ENCODE measurements at places on chromosomes 6 and 20.

GRCh38 chr6:147282566-147282959, 78.3 kb downstream of the STXBP5 start:
- no peak for DNase-seq

- no peak for DNase-seq
Measured at GRCh38 chr6:132931313-132931712, 116.9 kb downstream of the RPS12 start.

- DNase-seq = no peak
Measured at GRCh38 chr6:35177157-35177556, 36.0 kb upstream of the TCP11 start.

DNA sequence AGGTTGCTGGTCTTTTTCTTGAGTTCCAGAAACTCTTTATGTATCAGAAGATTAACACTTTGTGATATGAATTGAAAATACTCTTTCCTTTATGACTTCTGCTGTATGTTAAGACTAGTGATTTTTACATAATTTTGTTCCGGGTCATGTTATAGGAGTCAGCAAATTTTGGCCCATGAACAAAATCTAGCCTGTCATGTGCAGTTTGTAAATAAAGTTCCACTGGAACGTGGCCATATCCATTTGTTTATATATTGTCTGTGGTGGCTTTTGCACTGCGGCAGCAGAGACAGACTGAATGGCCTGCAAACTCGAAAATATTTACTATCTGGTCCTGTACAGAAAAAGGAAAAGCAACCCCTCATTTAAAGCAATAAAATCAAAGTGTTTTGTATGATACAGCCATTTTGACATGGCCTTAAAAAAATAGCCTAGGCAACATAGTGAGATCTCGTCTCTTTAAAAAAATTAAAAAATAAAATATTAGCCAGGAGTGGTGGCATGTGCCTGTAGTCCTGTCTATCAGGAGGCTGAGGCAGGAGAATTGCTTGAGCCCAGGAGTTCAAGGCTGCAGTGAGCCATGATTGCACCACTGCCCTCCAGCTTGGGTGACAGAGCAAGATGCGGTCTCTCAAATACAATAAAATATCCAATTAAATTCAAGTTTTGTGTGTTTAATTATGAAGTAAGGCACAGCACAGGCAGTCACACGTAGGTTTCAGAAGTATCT, 36.9 kb downstream of the SNX9 start:
- DNase-seq = no peak

DNA sequence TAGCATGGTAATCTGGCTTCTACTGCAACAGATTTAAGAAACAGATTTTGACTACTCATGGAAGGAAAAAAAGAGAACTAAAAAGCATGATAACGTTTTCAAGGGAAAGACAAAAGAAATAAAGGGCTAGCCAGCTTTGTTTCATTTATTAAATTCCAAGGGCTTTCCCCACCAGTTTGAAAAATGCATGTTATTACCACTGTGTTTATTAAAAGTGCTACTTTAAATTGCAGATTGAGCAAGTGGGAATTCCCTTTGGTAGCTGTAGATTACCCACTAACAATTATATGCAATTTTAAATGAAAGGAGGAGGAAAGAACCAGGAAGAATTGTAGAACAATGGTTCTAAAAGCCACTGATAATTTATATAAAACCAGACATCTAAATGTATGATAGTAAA, 40.6 kb upstream of the NHSL1 start:
- DNase-seq = no peak

DNA sequence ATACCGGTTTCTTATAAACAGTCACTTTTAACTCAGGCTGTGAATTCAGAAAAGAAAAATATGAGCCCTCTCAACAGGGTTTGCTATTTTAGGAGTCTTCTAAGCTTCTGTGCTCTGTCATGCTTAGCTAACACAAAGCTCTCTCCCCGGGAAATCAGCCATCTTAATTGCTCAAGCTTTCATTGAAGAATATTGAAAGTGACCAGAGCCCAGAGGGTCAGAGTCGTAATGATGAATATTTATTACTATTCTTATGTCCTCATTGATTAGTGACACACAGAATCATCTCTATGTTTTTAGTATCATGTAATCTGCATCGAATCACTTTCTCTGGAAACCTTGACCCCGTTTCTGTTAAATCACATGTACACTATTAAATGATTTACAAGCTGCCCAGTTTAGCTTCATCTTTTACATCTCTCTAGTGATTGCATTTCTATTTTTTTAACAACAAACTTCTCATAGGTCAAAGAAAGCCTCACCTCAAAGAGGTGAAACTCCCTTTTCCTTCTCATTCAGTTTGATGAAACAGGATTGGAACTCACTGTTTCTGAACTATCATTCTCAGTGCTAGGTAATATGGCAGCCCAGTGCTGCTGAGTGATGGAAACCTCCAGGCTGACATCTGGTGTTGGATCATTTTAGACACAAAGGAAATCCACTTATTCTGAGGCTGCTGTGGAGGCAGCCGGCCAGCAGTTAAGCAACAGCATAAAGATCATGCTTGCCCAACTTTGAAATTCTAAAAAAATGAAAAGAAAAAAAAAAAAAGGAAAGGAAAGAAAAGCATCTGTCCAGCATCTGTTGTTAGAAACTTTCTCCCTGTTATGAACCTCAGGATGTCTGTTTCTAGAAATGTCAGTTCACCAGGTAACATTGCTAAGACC, 96.3 kb downstream of the RFPL4B start:
- DNase-seq = no peak

- no peak for DNase-seq
Measured at GRCh38 chr6:146583966-146584365, 14.8 kb upstream of the ADGB start.

DNA sequence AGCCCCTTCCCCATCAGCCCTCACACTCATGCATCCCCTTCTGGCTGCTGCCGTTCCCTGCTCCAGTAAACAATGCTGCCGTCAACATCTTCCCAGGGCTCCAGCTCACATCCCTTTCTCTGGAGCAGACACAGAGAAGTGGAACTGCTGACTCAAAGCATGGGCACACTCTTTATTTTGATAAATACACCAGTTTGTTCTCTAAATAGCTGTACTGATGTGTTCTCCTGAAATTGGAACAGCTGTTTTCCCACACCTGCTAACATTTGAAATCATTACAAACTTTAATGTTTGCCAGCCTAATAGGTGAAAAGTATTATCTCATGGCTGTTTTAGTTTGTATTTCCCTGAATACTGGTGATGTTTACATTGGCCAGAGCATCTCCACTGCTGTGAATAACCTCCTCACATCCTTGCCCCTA, 102.1 kb upstream of the NXT1 start:
- no peak for DNase-seq

DNA sequence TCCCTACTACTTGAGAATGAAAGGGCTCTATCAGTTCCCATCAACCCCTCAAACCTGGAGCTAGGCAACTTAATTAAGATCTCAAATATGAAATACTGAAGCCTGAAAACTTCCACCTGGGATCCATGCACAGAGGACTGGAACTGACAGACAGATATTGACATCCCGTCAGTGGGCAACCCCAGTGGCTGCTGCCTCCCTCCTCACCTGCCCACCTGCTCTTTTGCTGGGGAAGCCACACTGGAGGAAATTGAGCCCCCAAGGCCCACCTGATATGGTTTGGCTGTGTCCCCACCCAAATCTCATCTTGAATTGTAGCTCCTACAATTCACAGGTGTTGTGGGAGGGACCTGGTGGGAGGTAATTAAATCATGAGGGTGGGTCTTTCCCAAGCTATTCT, 192.8 kb downstream of the LRFN2 start:
- DNase-seq = no peak

DNA sequence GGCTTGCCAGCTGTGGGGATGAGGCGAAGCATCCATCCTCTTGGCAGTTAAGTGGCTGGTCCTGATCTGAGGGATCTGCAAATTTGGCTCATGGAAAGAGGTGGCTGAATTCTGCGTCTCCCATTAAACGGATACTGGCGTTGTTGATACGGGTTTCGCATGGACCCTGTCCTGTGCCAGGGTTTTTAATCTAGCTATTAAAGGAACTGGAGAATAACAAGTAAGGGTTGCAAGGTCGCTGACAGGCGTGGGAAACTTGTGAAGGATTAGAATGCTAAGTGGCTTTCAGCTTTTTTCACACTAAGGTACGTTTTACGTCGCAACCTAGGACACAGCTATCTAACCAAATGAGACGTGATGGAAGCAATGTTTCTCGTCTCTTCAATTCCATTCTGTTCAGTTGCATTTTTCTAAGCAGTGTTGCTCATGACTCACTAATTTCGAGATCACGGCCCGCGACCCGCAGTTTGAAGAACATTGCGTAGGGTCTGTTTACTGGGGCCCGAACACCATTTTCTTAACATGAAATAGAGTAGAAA, 852 bp downstream of the GMNN start:
- peak; percentile 23 for DNase-seq

GRCh38 chr6:17101422-17102257, at the start of gene STMND1:
TSS of gene STMND1 (plus strand) at chr6:17102050. CDS start at chr6:17102258, 208 bp downstream.
- DNase-seq = peak; percentile 1

DNA sequence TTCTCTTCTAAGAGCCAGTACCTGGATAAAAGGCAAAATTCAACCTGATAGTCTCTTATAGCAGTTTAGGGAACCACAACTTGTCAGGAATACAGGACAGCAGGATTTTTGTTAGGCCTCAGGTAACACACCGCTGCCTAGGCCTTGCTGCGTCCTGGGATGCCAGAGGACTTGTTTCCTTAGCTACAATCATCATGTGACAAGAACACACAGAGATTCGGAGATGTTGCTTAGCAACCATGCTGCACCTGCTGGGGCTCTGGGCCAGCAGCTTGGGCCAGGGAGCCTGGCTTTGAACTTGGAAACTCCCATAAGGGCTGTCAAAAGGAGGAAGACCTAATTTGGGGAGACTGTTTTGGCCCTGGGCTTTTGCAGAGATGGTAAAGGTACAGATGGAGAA, 36.1 kb upstream of the CHD6 start:
- no peak for DNase-seq

Data from activated T-cell treated with anti-CD3 and anti-CD28 coated beads for 48 hours (primary cell).